Fibroblast of the conjunctiva (primary cell): ENCODE measurements at places on chromosomes 7 and 10.
A peak's percentile ranks its signal among the peaks of the same experiment; 100 is the strongest.

DNA sequence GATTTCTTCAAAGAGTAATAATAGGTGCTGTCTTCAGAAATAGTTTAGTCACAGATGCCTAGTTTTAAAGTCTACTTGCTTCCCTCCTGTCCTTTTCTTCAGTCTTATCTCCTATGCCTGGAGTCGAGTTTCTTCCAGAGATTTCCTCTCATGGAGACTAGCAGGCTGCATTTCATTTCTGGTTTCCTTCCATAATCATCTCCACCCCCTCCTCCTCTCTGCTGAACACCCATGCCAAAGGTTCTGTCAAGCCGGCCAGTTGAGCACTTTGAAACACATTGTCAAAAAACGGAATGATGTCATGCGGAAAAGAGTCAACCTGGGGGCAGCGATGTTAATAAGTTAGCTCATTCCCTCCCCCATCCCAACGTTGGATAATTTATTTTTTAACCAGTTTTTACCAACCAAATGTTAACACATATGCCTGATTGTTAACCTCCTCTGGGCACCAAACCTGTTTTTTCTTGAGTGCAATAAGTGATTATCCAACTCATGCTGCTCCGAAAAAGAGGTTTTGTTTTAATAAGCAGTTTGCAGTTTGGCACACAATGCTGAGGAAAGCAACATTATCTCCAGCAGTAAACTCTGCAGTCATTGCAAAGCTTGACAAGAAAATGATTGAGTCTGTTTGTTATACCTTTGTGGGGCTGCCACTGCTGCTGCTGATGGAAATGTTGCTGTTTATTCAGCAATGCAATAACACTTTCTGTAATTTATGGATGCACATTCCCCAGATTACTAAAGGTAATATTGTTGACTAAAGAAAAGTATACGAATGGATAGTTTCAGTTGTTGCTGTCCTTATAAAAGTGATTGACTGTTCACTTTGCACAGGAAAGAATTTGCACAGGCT lies 161.6 kb downstream of the LRMDA start:
- DNase-seq: no peak

DNA sequence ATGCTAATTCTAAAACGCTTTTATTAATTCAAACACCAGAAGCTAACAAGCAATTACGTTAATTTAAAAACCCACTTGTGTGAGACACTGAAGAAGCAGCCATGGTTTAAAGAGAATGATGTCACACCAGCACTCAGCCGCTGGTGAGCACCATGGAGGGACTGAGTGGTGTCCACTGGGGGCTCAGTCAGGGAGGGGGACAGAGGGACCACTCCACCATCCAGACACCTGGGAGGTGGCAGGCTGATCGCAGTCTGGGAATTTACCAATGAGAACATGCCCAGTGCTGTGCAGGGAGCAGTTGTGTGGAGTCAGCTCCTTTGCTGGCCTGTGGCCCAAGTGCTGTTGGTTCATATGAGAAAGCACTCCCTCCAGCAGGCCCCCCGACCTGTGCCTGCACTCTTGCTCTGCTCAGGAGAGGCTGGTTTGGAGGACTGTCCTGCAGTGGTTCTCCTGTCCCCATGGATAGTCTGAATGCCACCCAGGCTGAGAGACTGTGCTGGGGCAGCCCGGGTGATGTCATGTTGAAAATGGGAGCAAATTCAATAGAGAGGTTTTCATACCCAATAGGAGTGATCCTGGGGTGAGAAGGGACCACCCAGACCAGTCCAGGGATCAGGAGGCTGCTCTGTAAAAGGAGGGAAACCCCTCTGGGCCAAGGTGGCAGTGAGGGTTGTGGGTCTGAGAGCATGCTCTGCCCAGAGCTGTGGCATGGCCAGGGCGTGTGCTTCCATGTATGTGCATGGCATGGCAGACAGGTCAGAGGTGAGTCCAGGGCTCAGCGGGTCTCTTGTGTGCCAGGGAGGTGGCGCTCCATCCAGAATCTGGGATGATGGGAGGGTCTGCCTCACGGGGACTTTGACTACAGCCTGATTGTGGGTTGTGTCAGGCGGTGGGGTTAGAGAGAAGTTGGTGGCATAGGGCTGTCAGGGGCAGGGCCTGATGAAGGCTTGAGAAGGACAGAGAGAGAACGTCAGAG lies 12.7 kb downstream of the ADCY1 start:
- no peak for DNase-seq

GRCh38 chr7:63105978-63106377 lies 892.7 kb upstream of the ZNF722 start:
- no peak for DNase-seq

DNA sequence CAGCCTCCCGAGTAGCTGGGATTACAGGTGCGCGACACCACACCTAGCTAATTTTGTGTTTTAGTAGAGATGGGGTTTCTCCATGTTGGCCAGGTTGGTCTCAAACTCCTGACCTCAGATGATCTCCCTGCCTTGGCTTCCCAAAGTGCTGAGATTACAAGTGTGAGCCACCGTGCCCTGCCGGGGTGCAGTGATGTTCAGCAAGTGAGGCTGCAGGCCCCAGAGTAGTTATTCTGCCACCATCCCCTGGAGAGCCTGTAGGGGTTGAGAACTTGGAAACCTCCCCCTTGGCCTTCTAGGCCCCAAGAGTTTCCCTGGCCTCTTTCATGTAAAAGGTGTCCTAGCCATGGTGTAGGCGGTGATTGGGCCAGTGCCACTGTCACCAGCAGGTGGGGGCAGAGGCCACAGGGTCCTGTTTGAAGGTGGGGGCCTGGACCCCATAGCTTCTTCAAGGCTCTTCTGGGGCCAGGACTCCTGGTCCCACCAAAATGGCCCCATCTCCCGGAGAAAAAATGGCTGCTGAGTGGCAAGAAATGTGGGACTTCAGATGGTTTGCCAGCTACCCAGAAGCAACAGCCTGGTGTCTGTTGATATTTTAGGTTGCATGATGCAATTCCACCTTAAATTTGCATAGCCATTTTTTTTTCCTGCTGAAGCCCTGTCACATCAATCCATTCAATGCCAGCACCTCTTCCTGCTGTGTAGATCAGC lies 25.5 kb upstream of the INMT start:
- no peak for DNase-seq

DNA sequence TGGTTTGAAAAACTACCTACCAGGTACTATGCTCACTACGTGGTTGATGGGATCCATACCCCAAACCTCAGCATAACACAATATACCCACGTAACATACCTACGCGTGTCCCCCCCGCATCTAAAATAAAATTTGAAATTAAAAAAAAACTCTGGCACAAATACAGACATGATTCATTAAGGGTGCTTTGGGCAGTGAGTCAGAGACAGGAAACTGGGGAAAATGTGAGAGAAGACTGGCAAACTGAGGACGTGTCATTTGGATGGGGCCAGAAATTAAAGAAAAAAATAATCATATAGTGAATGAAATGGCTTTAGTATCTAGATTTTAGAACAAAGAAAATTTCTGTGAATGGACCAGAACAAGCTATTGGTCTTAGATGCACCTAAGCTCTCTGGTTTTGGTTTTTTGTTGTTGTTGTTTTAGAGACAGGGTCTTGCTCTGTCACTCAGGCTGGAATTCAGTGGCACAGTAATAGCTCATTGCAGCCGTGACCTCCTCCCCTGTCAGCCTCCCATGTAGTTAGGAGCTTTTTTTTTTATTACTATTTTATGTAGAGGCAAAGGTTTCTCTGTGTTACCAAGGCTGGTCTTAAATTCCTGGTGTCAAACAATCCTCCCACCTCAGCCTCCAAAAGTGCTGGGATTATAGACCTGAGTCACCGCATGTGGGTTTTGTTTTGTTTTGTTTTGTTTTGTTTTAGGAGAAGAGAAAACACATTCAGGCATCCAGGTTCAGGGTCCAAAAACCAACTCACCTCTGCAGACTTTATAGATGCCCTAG lies 5.9 kb upstream of the PRSS58 start:
- no peak for DNase-seq

DNA sequence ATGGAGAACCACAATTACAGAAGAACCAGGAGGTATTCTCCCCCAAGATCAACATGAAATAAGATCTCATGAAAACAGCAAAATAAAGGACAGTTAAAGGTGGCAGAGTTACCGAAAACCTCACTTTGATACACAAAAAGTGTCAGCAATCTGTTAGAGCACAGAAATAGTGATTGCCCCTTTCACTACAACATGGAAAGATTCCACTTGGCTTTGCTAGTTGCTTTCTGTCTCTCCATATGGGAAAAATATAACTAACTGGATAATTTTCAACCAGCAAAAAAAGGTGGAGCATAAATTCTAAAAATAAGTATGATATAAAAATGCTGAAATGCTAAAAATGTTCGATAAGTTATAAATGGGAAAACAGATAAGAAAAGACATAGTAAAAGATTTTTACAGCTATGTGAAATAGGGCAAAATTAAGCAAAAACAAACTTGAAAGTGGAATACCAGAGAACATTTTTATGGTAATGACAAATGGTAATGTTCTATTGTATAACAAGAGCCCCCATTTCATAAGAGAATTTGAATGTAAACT lies 90.2 kb downstream of the GPR85 start:
- no peak for DNase-seq

DNA sequence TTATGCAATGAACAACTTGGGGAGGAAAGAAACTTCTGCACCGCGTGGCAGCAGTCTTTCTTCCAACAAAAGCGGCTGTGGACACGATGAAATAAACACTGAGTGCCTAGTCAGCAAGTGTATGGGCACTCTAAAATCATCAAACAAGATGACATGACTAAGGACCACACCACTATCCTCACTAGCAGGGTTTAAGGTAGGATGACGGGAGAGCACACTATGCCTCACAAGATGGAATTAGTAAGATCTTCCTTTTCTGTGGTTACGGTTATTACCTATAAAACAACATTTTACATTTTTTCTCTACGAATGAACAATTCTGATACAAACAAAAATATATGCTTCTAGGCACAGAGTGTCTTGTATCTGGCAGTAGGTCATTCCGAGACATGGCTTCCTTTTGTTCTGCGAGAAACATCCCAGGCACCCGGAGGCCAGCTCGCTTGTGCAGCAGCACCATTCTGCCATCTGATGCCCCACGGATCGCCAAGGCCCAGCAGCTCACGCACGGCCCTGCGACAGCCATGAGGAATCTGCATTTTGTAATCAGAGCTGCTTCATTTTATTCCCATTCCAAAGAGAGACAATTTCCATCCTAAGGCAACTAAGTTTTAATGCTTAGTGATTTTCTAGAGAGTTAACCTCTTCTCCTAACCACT lies 54.1 kb upstream of the NCAPG2 start:
- no peak for DNase-seq

DNA sequence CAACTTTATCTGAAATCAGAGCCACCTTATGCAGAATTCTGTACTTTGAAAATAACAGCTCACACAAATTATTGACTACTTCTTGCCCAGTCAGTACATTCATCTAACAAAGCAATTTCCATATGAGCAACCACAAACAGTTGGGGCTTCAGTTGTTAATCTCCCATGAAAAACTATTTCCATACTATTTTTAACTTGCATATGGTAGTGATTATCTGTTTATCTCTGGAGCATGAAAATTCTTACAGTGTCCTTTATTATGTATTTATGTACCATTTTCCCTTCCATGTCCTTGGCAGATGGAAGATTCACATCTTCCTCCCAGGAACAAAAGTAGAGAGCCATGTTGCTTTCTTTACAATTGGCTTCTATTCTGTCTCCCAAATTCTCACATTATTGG lies 285.7 kb downstream of the CRPPA start:
- DNase-seq: peak; percentile 16

GRCh38 chr7:32103361-32103760 lies 33.2 kb upstream of the PDE1C start:
- no peak for DNase-seq

DNA sequence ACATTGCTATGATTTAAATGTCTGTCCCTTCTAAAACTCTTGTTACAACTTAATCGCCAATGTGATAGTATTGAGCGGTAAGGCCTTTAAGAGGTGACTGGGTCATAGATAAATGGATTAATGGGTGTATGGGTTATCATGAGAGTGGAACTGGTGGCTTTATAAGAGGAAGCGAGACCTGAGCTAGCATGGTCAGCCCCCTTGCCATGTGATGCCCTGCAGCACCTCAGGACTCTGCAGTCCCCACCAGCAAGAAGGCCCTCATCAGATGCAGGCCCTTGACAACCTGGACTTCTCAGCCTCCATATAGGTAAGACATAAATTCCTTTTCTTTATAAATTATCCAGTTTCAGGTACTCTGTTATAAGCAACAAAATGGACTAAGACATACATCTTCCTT lies 15.6 kb downstream of the PARP12 start:
- DNase-seq: no peak

DNA sequence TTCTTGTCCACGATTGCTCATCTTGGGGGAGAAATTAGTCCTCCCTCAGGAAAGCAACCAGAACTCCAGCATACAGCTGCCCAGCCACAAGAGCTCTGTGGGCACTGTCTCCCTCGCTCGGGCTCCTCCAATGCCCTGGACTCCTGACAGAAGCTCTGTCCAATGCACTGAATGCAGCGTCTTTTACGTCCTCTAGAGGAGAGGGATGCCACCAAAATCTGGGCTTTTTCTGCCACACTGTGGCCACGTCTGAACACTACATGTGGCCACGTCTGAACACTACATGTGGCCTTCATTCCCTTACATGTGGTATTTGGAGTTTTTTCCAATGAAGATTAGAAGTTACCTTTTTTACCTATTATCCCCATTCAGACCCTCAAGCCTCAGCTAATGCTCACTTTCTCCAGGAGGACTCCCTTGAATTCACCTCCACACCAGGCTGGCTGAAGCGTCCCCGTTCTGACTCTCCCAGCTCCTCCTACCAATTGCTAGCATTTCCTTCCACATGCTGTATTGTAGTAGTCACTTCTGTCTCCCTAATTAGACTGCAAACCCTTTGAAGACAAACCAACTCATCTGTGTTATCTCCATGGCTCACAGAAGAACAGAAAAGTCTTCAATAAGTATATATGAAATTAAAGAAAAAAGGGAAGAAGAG lies 134.3 kb upstream of the PDE1C start:
- peak; percentile 21 for DNase-seq

DNA sequence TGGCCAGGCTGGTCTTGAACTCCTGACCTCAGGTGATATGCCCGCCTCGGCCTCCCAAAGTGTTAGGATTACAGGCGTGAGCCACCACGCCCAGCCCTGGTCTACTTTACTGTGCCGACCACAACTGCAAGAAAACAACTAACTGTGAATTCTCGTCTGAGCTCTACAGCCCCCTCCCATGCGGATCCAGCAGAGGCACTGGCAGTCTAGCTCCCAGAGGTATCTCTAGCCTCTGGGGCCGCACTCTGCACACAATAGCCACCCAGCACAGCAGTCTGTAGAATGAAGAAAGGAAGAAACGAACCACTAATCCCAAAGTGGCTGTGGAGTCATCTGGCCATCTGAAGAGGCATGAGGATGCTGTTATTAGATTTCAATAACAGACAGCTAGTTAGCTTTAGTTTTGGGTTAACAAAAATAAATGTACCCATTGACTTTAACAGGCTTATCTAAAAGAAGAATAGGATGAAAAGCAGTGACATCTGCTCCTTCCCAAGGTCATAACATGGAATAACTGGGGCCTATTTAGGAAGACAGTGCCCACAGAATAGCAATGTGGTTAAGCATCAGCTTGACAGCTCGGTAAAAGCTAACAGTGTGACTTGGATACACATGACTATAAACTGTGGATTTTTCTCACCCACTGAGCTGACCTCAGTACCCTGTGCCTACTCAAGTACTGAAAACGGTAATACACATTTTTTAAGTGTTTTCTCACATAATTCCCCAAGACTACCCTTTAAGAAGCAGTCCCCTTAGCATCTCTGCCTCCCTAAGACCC lies 131.9 kb downstream of the TNS3 start:
- no peak for DNase-seq

GRCh38 chr7:114832906-114833595 lies 88.8 kb upstream of the MDFIC start:
- DNase-seq: no peak
